Activated CD8-positive, alpha-beta memory T cell treated with anti-CD3 and anti-CD28 coated beads for 1 hour (primary cell): ENCODE measurements at places on chromosomes 6 and 20.

GRCh38 chr6:118296129-118296901, 251.8 kb upstream of the PLN start:
- DNase-seq, result no peak

GRCh38 chr20:20251317-20251716, 116.6 kb upstream of the INSM1 start:
- no peak for DNase-seq

- DNase-seq, result no peak
These were observed 14.6 kb downstream of the NRSN1 start for GRCh38 chr6:24140591-24140990.

GRCh38 chr20:20192366-20192765, 140.0 kb downstream of the CFAP61 start:
- DNase-seq, result no peak

GRCh38 chr6:100905067-100905466, 23.9 kb upstream of the ASCC3 start:
- no peak for DNase-seq

DNA sequence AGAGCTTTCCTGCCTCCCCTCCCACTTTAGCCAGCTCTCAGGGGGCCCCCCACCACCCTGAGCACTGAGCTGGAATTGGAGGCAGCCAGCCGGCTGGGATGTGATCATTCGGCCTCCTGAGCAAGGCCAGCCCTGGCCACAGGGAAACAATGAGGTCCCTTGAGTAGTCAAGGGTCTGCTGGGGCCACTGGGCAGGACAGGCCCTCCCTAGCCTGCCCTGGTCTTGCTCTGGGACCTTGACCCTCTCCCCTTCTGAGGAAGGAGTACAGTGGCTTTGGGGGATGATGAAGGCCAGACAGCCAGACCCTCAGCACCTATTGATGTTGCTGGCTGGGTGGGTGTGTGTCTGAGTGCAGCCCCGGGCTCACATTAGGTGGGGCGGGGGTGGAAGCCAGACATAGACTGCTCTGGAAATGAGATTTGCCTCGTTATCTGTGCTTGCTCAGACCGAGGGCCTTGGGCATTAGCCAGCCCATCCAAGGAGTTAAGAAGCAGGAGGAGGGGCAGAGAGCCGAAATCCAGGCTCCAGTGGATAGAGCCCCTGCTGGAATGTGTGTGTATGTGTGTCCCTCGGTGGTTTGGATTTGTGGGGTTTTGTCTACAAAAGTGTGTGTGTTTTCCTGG, 21.3 kb downstream of the CD40 start:
- no peak for DNase-seq

GRCh38 chr6:30570740-30571074, 535 bp upstream of the ABCF1 start:
- no peak for DNase-seq

GRCh38 chr20:36309643-36310042, 3.5 kb downstream of the DLGAP4 start:
- no peak for DNase-seq

DNA sequence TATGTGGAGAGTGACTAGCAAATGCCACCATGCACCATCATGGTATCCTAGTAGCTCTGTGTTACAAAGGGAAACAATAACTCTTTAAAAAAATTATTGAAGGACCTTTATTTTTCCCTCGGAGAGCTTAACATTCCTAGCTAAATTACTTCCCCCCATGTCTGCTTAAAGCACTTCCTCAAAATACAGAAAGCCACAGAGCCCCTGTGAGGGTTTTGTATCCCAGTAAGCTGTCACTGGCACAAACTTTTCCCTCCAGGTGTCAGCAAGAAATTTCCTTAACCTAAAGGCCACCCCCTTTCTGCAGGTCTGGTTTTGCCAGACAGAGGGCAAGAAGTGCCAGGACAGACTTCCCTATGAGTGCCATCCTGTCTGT, 340.0 kb upstream of the PRDM1 start:
- DNase-seq, result no peak

DNA sequence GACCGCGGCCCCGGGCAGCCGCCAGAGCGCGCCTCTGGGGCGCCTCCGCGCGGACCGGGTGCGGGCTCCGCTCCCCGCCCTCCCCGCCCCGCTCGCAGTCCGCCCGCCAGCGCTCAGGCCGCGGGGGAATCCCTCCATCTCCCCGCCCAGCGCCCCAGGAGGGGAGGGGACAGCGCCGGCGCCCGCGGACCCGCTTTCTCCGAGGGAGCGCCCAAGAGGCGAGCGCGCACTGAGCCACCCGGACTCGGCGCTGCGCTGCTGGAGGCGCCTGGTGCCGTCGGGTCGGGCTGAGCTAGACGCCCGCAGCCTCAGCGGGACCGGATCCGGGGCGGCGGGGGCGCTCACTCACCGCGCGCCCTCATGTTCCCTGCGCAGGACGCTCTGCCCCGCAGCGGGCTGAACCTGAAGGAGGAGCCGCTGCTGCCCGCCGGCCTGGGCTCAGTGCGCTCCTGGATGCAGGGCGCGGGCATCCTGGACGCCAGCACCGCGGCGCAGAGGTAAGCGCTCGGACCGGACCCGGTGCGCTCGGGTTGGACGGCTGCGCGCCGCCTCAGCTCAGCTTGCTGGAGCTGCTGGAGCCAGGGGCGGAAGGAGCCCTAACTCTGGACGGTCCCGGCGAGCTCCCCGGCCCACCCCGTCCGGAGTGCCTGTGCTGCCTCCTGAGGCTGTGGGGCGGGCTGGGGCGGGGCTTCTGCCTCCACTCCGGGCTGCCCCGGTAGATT, 867 bp downstream of the EBF4 start:
- no peak for DNase-seq

DNA sequence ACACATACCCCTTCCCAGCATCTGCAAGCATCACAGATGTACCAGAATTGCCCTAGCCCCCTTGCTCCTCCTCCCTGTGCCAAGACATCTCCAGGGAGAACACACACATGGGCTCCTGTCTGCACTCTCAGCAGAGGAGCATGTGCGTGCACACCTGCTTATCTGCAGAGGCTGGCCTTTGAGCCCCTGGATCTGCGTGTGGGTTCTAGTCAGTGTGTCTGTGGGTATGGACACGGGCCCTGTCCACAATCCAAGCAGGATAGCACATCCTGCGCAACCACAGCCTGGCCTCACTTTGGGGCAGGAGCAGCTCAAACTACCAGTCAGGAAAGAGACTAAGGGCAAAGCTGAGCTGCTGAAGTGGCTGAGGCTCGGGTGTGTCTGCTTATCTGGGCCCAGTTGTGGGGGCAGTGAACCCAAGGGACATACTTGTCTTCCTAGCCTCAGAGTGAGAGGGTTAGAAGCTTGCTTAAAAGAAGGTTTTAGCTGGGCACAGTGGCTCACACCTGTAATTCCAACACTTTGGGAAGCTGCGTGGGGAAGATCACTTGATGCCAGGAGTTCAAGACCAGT, 41.0 kb downstream of the HM13 start:
- no peak for DNase-seq

DNA sequence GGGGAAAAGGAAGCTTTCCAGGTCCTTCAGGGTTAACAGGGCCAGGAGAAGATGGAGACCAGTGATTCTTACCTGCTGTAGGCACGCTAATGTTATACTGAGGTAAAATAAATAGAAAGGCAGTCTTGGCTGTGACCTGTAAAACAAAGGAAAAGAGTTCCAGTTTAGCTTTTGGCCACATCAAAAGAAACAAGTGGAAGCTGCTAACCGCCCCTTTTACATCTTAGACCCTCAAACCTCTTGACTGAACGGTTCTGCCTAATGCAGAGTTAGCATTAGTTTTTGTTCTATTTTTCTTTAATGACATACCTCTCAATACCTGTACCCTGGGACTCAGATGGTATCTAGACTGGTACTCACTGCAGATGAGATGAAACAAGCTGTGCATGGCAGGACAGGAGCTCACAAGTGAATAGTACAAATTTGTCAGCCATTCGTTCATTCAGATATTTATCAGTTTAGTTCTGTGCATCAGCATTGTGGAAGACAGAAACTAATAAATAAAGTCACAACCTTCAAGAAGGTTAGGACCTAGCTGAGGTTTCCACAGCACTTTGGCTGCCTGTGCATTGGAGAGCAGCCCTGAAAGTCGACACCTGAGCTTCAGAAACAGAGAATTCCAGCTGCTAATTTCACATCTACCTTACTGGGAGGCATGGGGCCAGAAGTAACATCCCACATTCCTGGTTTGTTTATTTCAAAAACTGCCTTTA, 41.0 kb downstream of the TRAM2 start:
- no peak for DNase-seq

- no peak for DNase-seq
These were observed 49.8 kb downstream of the MYH7B start for GRCh38 chr20:35005463-35005961.

DNA sequence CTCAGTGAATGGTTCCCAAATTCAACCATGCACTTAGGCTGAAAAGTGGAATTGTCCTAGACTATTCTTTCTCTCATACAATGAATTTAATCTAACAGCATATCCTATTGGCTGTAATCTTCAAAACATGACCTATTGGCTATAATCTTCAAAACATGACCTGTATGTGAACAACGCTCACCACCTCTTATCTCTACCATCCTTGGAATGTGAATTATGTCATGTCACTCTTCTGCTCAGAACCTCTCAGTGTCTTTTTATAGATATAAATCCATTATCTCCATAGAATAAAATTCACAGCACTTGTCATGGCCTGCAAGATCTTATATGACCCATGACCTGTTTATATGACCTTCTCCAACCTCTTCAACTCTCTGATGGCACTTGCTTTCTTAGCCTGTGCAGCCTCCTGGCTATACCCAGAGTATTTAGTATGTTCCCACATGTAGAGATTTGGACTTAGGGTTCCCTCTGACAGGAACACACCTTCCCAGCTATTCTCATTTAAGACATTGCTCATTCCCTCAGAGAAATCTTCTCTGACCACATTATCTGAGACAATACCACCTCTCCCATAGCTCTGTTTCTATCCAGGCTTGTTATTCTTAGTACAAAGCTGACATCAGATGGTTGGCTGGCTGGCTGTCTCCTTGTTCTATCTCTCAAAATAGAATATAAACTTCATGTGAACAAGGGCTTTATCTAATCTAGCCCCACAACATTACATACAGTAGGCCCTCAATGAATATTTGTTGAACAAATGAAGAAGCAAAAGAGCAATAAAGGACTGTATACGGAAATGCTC, 275.0 kb upstream of the PREP start:
- no peak for DNase-seq

DNA sequence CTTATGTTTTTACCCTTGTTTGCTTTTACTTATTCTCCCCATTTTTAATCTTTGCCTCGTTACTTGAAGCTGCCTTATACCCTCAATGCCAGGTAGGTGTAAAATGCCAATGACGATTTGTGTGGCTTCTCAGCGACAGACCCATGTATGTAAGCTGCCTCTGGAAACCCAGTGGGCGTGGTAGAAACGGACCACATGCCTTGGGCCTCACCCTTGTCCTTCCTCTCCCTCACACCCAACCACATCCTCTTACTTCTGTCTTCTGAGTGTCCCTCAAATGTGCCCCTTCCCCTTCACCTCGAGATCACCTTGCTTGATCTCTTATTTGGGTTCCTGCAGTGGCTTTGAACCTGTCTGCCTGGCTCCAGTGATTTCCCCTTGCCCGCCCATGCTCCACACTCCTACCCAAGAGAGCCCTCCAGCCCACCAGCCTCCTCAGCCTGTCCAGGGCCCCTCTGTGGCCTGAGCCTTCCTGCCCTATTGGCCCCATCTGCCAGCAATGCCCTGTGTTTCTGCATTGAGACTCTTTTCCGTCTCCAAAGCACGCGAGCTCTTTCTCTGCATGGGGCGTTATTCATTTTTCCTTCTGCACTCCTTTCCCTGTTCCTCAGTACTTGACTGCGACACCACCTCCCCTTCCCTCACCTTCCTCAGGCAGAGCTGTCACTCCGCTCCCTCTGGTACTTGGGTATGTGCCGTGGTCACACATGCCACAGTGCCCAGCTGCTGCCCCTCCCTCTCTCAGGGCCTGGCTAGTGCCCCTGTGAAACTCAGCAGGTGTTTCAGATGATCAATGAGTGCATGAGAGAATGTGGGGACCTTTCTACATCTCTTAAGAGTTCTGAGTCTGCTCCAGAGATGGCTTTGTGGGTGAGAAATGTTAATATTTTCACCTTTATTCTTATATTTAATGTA, 115.4 kb downstream of the SLX4IP start:
- DNase-seq, result no peak
